Left ventricle myocardium superior (tissue), 1 donor: ENCODE measurements at places on chromosomes 11 and 22.

GRCh38 chr11:75133976-75134375 lies 16.9 kb upstream of the SLCO2B1 start:
- DNase-seq: no peak

DNA sequence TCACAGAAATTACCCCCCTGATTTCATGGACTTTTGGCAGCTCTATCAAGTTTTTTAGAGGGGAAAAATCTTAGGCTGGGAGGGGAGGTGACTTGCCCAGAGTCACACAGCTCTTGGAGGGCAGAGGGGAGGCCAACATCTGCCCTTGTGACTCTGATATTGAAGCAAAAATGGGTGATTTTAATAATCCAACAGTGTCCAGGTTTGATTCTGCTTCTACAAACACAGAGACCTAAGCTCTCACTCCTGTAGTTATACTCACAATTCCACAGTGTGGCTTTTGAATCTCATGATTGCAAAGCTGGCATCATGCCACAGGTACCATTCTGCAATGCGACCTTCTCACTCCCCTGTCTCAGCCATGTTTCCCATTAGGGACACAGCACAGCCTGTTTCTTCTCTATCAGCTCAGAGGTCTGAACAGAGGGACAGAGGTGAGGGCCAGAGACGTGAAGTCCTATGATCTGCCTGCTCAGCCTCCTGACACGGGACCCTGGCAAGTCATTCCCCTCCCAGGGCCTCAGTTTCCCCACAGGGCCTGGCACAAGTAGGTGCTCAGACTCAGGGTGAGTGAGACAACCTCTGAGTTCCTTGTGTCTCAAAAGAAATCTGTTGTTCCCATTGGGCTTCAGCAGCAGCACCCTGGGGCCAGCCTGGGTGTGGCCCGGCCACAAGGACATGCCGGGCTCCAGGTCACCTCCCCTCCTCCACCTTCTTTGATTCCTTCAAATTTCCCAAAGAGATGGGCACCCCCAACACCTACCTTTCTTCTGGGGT lies 766 bp downstream of the APOL2 start:
- DNase-seq: no peak

DNA sequence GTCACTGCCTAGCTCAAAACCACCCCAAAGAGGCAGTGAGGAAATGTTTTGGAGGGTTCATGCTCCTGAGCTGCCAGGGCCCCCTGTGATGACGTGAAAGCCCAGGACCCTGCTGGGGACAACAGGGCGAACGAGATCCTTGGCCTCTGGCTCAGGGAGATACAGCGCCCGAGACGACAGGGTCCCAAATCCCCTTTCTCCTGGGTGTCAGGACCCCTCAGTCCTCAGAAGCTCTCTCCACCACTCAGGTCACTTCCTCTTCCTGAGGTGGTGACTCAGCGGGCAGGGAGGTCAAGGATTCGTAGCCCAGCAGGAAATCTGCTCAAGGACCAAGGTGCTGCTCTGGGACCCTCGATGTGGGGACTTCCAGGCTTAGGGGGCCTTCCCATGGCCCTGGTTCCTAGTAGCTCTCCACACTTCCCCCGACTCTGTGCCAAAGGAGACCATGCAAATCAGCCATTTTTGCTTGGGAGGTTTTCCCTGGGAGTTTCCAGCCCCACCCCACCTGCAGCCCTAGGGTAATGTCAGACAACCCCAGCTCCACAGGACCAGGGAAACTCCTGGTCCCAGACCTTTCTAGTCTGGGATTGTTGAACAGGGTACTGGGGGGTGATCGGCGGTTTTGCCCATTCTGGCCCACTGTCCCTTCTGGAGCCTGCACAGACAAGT lies 12.8 kb downstream of the BCL9L start:
- no peak for DNase-seq

DNA sequence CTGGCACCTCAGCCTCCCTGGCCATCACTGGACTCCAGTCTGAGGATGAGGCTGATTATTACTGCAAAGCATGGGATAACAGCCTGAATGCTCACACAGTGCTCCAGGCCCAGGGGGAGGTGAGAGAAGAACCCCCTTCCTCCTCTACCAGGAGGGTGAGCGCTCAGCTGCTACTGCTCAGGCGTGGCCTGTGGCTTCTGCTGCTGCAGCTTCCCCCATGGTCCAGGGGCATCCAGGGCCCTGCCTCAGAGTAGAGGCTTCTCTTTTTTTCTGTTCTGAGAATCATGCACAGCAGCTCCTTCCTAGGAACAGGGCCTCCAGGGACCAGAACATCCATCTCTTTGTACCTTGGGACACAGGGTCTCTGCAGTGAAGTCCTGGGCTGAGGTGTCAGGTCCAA lies 83.1 kb downstream of the VPREB1 start:
- no peak for DNase-seq

DNA sequence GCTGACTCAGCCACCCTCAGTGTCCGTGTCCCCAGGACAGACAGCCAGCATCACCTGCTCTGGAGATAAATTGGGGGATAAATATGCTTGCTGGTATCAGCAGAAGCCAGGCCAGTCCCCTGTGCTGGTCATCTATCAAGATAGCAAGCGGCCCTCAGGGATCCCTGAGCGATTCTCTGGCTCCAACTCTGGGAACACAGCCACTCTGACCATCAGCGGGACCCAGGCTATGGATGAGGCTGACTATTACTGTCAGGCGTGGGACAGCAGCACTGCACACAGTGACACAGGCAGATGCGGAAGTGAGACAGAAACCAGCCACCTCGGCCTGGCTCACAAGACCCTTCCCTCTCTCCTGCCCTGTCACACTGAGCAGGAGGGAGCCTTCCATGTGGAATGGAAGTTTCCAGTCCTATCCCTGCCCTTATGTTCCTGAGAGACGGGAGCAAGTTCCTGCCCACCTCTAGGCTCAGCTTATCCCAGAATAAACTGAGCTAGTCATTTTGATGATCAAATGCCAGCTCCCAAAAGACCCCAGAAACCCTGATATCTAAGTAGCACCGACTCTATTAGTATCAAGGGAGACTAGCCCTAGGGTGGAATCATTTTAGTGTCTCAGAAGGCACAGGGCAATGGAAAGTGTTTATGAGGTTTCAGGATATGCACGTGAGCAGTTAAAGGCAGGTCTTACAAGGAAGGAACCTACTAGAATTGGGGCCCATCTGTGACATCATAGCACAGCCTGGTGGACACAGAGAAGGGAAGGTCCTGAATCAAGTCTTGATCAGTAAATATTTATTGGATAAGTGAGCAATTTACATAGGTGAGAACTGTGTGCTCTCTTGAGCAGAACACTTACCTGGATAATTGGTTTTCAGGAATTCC lies 6.3 kb upstream of the IGLL5 start:
- no peak for DNase-seq

- DNase-seq: no peak
These were observed 2.2 kb downstream of the PHLDB1 start for GRCh38 chr11:118609380-118610224.

- no peak for DNase-seq
These were observed 6.5 kb downstream of the OOSP1 start for GRCh38 chr11:59944720-59945119.
